NCI-H460 (cell line): ENCODE measurements at places on chromosomes 4 and X. TPM values are rescaled to one million over a fixed set of nuclear protein-coding genes. Genes with fewer than 3 reads are reported as not detected.

HTRA3 gene
- total RNA-seq = not detected in 2 replicates

TRIML2 gene
- total RNA-seq = 34.9 and 56.7 TPM in 2 replicates

PRDM8 gene
- 10.2 and 10.4 TPM in 2 replicates for total RNA-seq

GYG2 gene
- total RNA-seq = 6.8 and 9.7 TPM in 2 replicates

SLITRK2 gene
- total RNA-seq = 0.02 TPM in 1 of 2 replicates, not detected in the other

FBXL5 gene
- total RNA-seq = 40.7 and 41.6 TPM in 2 replicates

RIBC1 gene
- total RNA-seq = 1.2 and 1.5 TPM in 2 replicates

ZFP92 gene
- 0.55 and 0.67 TPM in 2 replicates for total RNA-seq

ERAS gene
- 0.10 TPM in 1 of 2 replicates, not detected in the other for total RNA-seq

OGT gene
- total RNA-seq = 274 and 379 TPM in 2 replicates

PRSS12 gene
- 1.1 and 1.2 TPM in 2 replicates for total RNA-seq

GRIPAP1 gene
- 31.6 and 33.1 TPM in 2 replicates for total RNA-seq

RPL34 gene
- 1,546 and 1,643 TPM in 2 replicates for total RNA-seq

GRSF1 gene
- 90.0 and 101 TPM in 2 replicates for total RNA-seq

MAGEC2 gene
- total RNA-seq = not detected in 2 replicates

FDCSP gene
- not detected in 2 replicates for total RNA-seq

KIAA1210 gene
- total RNA-seq = not detected in 2 replicates

CACNA1F gene
- 0.05 TPM in 1 of 2 replicates, not detected in the other for total RNA-seq

NAP1L5 gene
- total RNA-seq = 4.8 and 5.3 TPM in 2 replicates

CFI gene
- not detected in 2 replicates for total RNA-seq

TMPRSS11F gene
- total RNA-seq = not detected in 2 replicates

HEPH gene
- total RNA-seq = 0.02 TPM in 1 of 2 replicates, not detected in the other

ZNF81 gene
- 6.5 and 8.1 TPM in 2 replicates for total RNA-seq

USP27X gene
- total RNA-seq = 1.3 and 2.1 TPM in 2 replicates

UGT2B11 gene
- not detected in 2 replicates for total RNA-seq

UCHL1 gene
- total RNA-seq = 2,874 and 3,041 TPM in 2 replicates

CXCL11 gene
- not detected in 2 replicates for total RNA-seq

ANKRD37 gene
- total RNA-seq = 6.0 and 7.0 TPM in 2 replicates

PRAF2 gene
- 8.1 and 11.1 TPM in 2 replicates for total RNA-seq

TMPRSS11E gene
- not detected in 2 replicates for total RNA-seq

RGN gene
- total RNA-seq = not detected in 2 replicates

CYTL1 gene
- total RNA-seq = not detected in 2 replicates

PALLD gene
- 83.7 and 91.8 TPM in 2 replicates for total RNA-seq

SPANXB1 gene
- not detected in 2 replicates for total RNA-seq
